ENCODE measurements at places on chromosomes 4 and X.

- DNase-seq: peak; percentile 52
These were observed 77.5 kb downstream of the ELF2 start for GRCh38 chr4:139099366-139099982.

DNA sequence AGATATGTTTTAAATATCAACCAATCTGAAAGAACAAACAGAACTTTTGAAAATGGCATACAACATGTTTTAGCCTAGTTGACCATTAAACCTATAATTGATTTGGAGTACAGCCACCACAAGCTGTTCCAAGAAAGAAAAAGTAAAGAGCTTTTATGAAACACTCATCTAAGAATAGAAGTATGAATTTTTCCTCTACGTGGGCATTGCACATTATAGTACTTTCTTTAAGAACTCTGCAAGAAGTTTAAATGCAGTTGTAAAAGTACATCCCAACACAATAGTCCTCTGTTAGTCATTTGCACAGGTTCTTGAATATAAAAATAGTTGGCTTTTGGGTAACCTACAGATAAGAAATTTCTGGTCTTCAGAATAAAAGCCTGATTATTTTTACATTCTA is 933.6 kb upstream of the ADGRL3 start:
- DNase-seq: no peak

GRCh38 chr4:146506272-146506671 is 15.5 kb downstream of the SLC10A7 start:
- no peak for DNase-seq

GRCh38 chr4:8525383-8526120 is 54.6 kb upstream of the GPR78 start:
- DNase-seq: no peak
